NCI-H2171 treated with DMSO at 0.1 percent for 48 hours (cell line): ENCODE measurements at places on chromosomes 12 and 14.
A peak's percentile ranks its signal among the peaks of the same experiment; 100 is the strongest.

DNA sequence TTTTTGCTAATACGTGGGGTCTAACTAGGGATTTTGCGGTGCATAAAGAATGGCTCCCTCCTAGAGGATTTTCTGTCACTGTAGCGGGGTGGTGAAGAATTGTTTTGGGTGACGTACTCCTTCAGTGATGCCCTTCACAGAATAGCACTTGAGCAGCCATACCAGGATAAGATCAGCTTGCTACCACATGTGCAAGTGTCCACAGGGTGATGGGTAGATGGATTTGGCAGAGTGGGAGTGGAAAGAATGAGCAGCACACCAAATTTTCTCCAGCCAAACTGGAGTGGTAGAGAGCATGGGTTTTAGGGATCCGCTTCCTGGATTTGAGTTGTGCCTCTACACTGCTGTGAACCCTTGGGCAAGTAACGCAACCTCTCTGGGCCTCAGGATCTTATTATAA, 2.3 kb downstream of the TCP11L2 start:
- DNase-seq: no peak

DNA sequence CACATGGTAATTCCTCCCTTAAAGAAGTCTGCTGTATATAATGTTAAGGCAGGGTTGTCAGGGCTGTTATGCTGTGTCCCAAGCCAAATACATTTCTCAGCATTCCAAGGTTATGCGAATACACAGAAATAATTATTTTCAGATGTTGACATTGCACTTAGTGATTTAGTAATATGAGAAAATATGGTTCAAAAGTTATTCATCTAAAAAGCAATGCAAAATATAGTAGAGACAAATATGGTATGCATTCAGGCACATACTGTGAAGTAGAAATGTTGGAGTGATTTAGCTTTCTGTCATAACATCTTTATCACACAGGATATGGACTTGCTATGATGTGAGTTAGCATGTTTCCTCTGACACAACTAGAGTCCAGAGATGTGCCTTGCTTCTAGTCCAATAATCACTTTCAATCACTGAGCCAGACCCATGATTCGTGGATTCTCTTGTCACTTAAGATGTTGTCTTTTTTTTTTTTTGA, 70.0 kb downstream of the PDE3A start:
- DNase-seq: no peak

- no peak for DNase-seq
Observed at GRCh38 chr14:93977790-93978581, 1.6 kb upstream of the ASB2 start.

DNA sequence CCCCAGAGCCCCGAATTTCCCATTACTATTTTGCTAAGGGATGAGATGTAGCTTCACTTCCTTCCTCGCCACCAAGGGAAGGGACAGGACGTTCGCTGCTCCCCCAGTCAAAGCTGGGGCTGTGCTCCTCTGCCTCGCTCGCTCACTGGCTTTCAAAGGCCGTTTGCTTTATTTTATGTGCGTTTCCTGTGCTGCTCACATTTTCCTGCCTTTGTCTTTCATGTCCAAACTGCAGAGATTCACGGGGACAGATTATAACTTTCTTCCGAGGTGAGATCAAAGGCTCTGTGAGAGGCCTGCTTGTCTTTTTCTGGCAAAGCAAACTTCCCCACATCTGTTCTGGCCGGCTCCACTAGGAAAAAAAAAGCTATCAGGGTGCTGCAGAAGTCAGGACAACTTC, 76.0 kb upstream of the FZD10 start:
- no peak for DNase-seq

DNA sequence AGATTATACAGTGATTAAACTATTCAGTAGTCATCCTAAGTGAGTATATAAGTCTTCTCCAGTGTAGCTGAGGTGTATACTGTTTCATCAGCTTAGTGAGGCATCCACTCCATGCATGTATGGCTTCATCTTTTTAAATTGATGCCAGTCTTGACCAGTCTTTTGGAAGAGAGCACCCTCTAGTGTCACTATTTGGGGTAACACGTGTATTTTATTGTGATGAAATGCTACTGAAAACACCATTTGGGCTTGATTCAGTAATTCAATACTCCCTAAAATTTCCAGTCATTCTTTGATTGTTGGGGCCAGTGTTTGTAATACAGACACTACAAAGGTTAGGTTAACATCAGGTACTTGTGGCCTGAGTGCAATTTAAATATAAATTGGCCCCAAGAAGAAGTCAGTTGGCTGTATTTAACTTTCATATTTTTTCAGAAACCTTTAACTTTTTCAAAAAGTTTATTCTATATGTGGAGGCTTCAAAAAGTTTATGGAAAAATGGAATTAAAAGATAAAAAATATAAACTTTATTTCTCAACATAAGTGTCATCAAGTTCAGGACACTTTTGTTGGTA, 35.3 kb downstream of the MIPOL1 start:
- DNase-seq: peak; percentile 56

DNA sequence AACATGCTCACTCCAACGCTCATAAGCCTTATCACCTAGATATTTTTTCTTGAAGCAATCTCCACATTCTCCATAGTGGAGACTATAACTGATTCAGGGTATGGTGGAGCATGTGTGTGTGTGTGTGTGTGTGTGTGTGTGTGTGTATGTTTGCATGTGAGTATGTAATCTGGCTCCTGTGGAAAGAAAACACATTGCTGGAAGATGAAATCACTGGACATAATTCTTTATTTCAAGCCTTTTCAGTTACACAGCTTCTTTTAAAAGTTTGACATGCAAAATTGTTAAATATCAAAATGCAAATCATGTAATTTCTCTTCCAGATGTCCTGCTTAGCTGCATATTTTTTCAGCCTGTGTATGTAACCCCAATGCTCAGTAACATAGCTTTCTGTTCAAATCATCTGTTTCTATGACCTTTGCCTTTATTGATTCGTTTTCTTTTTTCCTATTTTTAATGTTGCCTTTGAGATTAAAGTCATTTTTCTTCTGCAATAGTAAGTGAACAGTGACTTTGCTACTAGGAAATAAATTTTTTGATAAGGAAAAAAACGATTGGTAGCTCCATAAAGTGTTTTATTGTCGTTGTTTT, 80.5 kb upstream of the BTG1 start:
- DNase-seq: no peak

DNA sequence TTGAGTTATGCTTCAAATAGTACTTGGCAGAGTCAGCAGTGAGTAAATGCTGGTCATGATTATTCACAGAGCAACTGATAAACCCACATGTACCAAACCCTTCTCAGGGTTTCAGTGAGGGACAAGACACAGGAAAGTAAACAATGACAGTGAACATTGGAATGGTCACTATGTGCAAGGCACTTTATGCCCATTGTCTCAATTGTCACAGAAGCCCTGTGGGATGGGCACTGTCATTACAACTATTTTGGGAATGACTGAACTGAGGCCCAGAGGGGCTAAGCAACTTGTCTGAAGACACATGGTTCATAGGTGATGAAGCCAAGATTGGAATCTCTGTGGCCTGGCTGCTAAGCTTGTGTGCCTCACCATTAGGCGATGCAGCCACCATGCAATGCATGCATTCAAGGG, 238.5 kb downstream of the RBM19 start:
- no peak for DNase-seq
